ENCODE measurements at places on chromosomes 6 and 20. TPM values are rescaled to one million over a fixed set of nuclear protein-coding genes. Genes with fewer than 3 reads are reported as not detected.

CTAGE9 gene
- not detected for total RNA-seq

- DNase-seq = no peak
These were observed 118.7 kb downstream of the HFE start for GRCh38 chr6:26205625-26206574.

DNA sequence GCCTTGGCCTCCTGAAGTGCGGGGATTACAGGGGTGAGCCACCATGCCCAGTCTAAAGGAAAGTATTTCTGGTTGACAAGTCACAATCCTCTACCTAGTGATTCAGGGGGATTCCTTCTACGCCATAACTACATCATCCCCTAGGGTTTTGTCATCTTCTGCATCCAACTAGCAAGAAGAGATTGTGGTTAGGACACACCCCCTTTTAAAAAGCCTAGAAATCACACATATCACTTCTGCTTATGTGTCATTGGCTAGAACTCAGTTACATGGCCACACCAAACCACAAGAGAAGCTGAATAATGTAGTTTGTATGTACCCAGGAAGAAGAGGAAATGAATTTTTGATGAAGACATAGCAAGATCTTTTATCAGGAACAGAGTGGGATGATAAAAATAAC lies 14.7 kb upstream of the CHD6 start:
- no peak for DNase-seq

DNA sequence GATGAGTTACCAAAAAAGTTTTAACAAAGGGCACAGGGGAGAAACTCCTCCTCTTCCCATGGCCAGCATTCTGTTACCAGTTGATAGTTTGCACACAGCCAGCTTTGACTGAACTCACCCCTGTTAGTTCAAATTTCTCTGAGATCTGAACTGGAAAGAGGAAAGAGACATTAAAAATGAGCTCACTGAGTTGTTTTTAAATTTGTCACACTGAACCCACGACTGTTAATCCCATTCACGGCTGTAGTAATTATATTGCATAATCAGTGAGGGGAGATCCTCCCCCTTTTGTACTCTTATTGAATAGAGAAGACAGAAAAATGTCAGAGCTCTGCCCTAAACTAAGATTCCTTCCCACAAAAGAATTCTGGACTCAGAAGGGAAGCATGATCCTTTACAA lies 17.5 kb upstream of the DSP start:
- DNase-seq = no peak

- no peak for DNase-seq
These were observed 270.3 kb downstream of the SLC24A3 start for GRCh38 chr20:19482726-19483125.
